ENCODE measurements at places on chromosomes 13 and 19. TPM values are rescaled to one million over a fixed set of nuclear protein-coding genes. Genes with fewer than 3 reads are reported as not detected.
A peak's percentile ranks its signal among the peaks of the same experiment; 100 is the strongest.

Gene KLK7
- total RNA-seq: not detected

DNA sequence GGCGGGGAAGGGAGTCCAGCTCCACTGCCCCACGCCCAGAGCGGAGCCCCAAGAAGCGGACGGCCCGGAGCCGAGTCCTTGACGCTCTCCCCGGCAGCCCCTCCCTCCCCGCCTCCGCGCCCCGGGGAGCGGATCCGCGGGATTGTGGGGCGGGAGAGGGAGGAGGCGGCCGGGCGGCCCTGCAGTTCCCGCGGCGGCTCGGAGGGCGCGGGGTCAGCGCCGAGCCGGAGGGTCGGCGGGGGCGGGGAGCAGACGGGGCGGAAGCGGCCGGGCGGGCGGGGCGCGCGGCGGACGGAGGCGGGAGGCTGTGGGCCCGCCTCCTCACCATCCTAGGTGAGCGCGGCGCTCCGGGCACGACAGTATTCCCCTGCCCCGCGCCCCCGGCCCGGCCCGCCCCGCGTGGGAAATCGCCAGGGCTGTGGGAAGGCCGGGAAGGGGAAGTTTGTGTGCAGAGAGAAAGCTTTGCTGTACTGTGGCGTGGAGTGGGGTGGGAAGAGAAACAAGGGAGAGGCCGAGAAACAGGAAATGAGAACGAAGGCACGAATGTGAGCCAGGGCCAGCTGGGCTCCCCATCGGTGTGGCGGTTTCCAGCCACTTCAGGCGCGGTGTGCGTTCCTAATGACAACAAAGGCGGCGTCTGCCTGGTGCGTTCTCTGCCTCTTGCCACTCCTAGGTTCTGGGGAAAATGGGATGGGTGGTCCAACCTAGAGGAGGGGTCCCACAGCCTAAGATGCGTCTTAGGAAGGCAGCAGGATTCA is 1.3 kb upstream of the KLF12 start:
- DNase-seq: peak; percentile 62
- H3K4me1 ChIP-seq: peaks cover 19% of the 10 kb centered on the region

- no peak overlapping the region for H3K4me3 ChIP-seq
- H3K36me3 ChIP-seq: no peaks in the 10 kb centered on the region
- H3K4me1 ChIP-seq: peaks cover 8% of the 10 kb centered on the region
- no peak for DNase-seq
Measured at GRCh38 chr13:30107521-30108136, 199.7 kb downstream of the KATNAL1 start.

Gene KIR3DL1
- not detected for total RNA-seq

Gene ERICH4
- total RNA-seq: not detected
